ENCODE measurements at places on chromosomes 1 and 21.

- DNase-seq: no peak
Measured at GRCh38 chr21:44283948-44284347, 1.7 kb upstream of the AIRE start.

- DNase-seq: no peak
Measured at GRCh38 chr21:27532076-27532475, 565.2 kb upstream of the ADAMTS5 start.

- DNase-seq: no peak
Measured at GRCh38 chr1:194829492-194829891, 1643.1 kb upstream of the B3GALT2 start.

DNA sequence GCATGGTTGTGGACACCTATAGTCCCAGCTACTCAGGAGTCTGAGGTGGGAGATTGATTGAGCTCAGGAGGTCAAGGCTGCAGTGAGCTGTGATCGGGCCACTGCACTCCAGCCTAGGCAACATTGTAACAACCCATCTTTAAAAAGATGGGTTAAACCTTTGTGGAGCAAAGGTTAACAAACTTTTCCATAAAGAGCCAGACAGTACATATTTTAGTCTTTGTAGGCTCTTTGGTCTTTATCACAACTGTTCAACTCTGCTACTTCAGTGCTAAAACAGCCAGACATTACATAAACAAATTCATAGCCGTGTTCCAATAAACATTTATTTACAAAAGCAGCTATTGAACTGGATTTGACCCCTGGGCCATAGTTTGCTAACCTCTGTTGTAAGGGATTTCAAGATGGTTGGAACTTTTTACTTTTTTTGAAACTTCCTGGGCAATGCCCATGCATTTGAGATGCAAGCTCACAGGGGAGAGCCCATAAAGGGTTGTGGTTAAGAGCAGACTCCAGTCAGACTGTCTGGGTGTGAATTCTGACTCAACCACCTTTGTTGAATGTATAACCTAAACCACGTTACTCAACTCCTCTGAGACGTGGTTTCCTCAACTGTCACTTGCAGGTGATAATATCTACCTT is 10.8 kb downstream of the INAVA start:
- peak; percentile 19 for DNase-seq

DNA sequence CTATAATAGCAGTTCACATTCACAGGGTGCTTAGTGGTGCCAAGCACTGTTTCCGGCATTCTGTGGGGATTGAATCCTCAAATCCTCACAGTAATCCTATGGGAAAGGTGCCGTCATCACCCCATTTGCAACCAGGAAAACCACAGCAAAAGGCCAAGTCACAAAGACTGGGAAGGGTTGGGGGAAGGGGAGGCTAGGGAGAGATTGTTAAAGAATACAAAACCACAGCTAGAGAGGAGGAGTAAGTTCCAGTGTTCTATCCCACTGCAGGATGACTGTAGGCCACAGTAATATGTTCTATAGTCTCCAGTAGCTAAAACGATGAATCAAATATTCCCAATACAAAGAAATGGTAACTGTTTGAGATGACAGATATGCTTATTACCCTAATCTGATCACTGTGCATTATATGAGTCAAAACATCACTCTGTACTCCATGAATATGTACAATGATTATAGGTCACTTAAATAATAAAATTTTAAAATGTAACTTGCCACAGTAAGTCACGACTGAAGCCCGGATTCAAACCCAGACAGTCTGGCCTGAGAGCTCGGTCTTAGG is 256.8 kb downstream of the TOMM20 start:
- DNase-seq: no peak

DNA sequence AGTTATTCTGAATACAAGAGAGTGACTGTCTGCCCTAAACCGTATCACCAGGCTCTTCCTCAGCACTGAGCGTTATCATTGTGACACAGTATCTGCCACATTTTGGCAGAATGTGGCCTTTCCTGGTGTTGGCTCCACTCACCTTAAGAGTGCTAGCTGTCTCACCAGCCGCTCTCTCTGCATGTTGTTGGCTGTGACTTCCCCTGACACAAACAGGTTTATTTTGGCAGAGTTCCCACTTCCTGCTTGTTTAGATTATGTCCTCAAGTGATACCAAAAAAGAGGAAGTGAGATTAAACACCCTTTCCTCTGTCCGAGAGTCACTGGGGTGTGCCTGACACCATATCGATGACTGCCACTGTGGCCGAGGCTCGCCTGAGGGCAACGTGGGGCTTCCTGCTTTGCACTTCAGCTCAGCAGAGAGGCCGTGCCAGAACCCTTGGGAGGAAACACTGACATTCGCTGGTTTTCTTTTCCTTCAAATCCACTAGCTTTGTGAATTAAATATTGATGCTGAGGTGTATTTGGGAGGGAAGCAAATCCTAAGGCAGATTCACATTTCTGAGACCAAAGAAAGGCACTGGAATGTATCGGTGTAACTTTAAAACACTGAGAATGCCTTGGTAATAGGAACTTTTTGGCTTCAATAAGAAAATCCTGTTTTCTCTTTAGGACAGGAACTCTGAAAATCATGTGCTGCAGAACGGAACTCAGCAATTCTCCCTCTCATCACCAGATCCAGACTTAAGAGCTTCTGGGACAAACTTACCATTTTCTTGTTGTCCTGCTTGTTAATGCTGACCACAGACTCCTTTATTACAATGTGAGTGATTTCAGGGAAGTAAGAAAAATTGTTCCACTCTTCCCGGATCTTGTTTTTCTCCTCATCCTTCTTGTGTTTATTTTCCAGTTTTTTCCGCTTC is 102.1 kb downstream of the JAK1 start:
- DNase-seq: peak; percentile 13

DNA sequence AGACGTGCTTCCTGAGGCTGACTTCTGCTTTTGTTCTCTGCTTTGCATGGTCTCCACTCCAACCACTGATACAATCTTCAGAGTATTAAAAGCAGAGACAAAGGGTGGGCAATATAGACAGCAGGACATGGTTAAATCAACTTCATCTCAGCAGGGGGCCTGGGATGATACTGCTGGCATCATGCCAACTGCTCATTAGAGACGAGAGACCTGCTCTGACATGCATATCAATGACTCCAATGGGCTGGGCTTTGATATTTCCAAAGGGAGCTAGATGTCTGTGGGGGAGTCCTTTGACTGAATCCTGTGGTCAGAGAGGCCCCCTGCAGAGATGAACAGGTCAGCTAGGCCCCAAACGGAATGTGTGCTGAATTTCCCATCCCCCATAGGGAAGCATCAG is 106.6 kb downstream of the ACTL8 start:
- DNase-seq: no peak

GRCh38 chr1:205913451-205914154 is 29.7 kb downstream of the SLC26A9 start:
- DNase-seq: no peak

- no peak for DNase-seq
Measured at GRCh38 chr1:47650205-47650604, 212.4 kb downstream of the FOXD2 start.

DNA sequence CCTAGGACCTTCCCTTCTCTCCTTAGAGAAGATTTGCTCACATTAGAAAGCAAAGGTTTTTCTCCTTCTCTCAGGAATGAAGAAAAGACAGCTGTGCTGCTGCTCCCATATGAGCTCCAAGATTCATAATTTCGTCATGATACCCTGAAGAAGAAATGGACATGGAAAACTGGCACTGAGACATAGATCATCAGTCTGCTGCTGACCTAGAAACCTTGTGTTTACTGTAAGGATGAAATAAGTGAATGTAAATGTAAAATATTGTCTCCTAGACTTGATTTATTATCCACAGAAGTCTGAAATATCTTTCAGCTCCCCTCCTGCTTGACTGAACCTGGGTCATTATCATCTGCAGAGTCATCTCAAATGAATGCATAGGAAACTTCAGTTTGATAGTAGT is 77.9 kb downstream of the ZC3H11B start:
- DNase-seq: no peak

DNA sequence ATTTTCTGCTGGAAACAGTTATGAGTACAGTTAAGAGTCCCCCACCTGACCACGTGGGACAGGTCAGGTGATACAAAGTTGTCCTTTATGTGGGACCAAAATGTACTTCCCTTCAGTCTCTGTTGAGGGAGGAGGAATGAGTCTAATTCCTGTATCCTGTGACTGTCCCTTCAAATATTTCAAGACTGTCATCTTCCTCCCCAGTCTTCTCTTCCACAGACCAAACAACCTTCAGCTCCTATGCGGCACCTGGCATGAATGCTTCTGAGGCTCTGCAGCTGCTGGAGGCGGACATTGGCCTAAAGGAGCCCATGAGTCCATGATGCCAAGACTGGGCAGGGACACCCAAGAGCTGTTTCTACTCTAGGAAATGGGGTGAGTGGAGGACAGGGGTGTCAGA is 72.1 kb upstream of the SIM2 start:
- no peak for DNase-seq

DNA sequence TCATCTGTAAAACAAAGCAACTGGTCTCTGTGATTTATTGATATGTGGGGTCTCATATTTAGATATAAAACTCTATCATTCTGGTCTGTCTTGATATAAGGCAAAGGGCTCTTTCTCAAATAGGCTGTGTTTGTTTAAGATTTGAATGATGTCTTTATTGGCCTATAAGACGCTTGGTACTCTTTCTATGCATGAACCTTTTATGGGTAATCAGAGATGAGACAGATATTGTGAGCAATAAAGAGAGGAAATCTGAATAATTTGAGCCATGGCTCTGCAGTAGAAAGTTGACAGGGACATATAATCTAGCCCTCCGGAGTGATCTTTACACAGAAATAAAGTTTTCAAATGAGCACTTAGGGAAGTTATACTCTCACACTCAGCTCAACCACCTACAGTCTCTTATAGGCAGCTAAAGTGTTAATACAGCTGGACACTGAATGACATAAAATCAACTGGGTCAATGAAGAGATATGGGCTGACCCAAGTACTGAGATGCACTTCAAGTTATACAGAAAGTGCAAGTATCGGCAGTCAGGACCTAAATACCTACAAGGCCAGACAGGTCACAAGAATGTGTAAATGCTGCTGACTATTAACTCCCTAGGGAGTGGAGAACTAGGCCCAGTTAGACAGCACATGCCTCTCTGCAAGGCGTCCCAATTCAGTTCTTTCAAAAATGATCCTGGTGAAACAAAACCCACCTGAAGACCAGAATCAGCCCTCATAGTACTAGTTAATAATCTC is 111.0 kb downstream of the PTPN14 start:
- no peak for DNase-seq

GRCh38 chr1:91754348-91754747 is 131.6 kb downstream of the TGFBR3 start:
- DNase-seq: no peak

DNA sequence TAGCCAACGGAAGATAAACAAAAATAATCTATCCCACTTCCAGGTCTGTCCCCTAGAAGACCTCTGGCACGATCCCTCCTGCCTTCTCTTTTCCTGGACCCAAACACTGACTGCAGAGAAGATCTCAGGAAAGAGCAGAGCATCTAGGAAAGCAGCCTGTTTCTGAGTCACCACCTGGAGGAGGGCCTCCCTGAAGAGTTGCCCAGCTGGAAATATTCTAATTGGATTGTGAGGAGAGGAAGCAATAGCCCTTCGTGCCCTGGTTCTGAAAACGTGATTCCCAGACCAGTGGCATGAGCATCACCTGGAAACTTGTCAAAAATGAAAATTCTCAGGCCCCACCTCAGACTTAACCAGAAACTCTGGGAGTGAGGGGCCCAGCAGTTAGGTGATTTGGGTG is 411.1 kb downstream of the SETD4 start:
- no peak for DNase-seq

GRCh38 chr1:48048064-48048463 is 50.9 kb upstream of the TRABD2B start:
- DNase-seq: no peak

DNA sequence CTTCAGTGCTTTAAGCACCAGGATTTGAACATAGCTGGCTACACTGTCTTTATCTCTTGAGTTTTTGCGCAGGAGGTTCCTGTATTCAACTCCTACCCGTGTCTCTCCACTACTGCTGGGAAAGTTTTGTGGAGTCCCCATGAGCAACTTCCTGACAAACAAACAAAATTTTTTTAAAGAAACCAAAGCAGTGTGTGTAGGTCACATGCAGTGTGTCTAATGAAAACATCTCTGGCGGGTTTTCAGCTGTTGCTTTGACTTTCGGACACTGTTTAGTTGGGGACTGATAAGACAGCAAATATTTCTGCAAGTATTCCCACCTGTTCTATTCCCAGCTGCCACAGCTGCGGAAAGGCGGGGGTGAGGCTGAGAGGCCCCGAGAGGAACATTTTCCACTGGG is 2.0 kb downstream of the PSEN2 start:
- no peak for DNase-seq

- no peak for DNase-seq
Measured at GRCh38 chr1:26740023-26740634, 44.3 kb downstream of the ARID1A start.

DNA sequence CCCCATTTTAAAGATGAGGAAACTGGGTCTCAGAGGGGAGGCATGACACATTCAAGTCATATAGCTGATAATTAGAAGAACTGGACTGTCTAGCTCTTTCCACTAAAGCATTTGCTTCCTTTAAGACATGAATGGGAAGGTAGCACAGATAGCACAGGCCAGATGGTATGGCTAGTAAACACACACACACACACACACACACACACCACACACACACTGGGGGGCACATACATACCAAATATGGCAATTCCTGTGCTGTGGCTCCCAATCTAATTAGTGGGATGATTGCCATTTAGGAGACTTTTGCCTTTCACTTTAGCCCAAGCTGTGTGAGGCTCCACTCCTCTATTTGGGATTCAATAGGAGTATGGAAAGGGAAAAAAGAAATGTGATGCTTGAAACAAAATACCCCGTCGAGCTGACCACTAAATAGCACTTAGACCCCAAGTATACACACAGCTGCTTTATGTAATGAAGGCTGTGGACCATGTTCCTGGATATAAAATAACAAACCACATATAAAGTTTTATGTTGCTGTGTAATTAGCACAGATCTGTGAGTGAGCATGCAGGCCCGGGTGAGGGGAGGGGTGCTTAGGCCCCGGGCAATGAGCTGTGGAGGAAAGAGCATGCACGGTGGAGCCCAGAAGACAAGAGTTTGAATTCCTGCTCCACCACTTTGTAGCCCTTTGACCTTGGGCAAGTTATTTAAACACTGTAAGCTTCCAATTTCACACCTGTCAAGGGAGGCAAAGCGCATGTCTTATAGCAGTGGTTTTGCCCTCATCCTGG is 6.8 kb upstream of the TRABD2B start:
- DNase-seq: no peak

GRCh38 chr1:166133276-166133841 is 33.4 kb downstream of the FAM78B start:
- DNase-seq: no peak
